CD4-positive, alpha-beta T cell treated with Interleukin-12 subunit alpha and Interleukin-12 subunit beta, for 1 hour (primary cell): ENCODE measurements at places on chromosomes 12 and 14.

DNA sequence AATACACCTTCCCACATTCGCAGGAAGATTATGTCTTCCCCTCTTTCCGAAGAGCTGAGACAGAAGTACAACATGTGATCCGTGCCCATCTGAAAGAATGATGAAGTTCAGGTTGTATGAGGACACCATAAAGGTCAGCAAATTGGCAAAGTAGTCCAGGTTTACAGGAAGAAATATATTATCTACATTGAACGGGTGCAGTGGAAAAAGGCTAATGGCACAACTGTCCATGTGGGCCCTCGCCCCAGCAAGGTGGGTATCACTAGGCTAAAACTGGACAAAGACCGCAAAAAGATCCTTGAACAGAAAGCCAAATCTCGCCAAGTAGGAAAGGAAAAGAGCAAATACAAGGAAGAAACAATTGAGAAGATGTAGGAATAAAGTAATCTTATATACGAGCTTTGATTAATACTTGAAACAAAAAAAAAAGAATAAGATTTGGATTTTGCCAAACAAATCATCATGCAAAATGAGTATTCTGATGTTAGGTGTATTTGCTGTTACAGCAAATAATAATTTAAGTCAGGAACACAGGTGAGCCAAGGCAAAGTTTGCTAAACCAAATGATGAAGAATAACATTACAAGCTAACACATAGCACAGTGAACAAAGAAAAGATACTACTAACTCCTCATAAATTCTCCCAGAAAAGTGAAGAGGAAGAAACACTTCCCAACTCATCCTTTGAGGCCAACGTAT is 30.6 kb downstream of the FAM186A start:
- DNase-seq: no peak

- no peak for DNase-seq
Measured at GRCh38 chr12:28446031-28446430, 255.8 kb downstream of the CCDC91 start.

DNA sequence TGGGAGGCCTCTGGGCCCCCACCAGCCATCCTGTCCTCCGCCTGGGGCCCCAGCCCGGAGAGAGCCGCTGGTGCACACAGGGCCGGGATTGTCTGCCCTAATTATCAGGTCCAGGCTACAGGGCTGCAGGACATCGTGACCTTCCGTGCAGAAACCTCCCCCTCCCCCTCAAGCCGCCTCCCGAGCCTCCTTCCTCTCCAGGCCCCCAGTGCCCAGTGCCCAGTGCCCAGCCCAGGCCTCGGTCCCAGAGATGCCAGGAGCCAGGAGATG is 729 bp upstream of the GAPDH start:
- no peak for DNase-seq

GRCh38 chr12:42669553-42669952 is 80.0 kb upstream of the PRICKLE1 start:
- DNase-seq: no peak

- DNase-seq: no peak
Measured at GRCh38 chr14:90429754-90430153, 32.9 kb downstream of the CALM1 start.

GRCh38 chr12:66004922-66005703 is 125.4 kb downstream of the LLPH start:
- no peak for DNase-seq

DNA sequence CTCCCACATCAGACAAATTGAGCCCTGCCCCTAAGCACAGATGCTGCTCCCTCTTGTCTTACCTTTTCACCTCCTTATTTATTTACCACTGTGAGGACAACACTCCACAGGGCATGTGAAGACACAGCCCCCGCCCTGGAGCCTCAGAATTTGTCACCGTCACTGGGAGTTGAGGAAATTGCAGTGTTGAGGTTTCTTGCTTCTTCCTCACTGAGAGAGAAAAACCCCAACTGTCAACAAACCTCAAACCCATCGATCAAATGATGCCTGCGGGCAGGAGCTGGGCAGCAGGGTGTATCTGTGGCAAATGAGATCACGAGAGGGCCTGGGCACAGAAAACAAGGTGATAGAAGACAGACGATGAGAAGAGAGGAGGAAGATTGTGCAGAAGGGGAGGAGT is 30.5 kb upstream of the PLEKHG3 start:
- peak; percentile 64 for DNase-seq

GRCh38 chr12:14846042-14846587 is 2.8 kb upstream of the ART4 start:
- no peak for DNase-seq

DNA sequence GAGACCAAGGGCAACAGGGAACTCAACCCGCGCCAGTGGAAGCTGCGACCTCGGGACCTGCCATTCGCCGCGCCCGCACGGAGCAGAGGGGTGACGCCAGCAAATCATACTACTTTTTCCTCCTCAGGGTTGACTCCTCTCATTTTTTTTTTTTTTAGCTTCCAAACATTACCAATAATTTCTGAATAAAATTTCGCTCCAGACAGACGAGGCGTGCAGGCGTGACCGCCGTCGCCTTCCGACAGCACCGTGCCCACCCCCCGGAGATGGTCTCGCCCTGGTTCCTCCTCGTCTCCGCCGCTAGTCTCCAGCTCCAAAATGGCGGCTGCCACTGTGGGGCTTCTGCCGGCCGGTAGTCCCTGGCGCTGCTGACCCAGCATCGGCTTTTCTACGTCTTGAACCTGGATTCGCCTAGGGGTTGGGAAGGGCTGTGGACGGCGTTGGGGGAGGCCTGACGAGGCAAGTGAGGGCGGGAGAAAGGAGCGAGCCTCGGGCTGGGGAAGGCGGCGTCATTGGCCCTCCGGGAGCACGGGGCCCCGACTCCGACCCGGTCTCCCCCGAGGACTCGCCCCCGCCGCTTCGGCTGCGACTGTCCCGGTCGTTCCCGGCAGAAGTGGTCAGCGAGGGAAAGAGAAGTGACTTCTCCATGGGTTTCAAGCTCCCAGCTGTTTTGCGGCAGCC is at the start of the genes CPSF2 and NDUFB1:
Gene CPSF2, plus strand, starts transcription at position 300 of the 681 bp plus-strand sequence. CDS start 9,016 bp downstream, outside the sequence.
Gene NDUFB1, minus strand, starts transcription at position 37 of the 681 bp plus-strand sequence. CDS start 4,069 bp downstream, outside the sequence.
- peak; percentile 87 for DNase-seq

- DNase-seq: peak; percentile 54
Measured at GRCh38 chr12:103441437-103442181, 54.2 kb downstream of the C12orf42 start.

GRCh38 chr14:86035882-86036281 is 505.9 kb downstream of the FLRT2 start:
- no peak for DNase-seq

DNA sequence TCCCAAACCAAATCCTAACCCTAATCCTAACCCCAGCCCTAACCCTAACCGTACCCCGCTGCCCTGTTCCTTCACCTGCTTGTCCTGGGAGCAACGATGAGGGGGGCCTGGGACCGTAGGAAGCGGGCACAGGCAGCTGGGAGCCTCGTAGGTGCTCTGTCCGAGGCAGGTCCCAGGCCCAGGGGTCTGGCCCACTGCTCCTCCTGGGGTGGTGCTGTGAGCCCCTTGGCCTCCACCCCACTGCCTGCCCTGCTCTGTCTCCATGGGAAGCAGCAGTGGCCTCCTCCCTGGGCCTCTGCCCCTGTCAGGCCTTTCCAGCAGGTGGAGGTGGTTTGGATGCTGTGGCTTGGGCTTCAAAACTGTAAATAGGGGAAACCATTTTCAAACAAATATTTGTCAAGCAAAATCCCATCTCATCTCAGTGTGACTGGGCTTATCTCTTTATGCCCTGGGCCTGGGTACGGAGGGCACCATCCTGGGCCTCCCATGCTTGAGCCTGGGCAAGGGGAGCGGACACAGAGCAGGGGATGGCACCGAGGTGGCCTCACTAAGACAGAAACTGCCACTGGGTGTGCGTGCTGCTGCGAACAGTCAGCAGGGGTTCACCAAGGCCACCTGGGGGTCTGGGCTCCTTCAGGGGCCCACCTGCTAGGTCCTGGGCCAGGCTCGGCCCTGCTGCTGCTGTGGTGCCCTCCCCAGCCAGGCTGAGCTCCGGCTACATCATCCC is 3.7 kb upstream of the BEGAIN start:
- DNase-seq: no peak

- DNase-seq: no peak
Measured at GRCh38 chr12:49330631-49331379, 6.2 kb downstream of the C1QL4 start.

DNA sequence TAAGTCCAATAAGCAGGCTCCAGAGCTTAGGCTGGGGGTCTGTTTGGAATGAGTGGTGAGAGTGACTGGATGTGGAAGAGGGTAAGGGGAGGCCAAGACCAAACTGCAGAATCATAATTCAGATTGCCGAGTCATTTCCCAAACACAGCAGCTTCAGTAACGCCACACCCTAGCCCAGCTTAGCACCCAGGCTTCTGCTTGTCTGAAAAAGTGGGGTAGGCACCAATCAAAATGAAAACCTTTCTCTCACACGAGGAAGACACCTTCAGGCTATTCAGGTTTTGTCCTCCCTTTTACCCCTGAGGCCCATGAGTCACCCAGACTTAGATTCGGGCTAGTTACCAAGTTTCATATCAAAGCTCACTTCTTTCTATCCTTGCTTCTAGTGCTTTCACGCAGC is 306.1 kb downstream of the DAD1 start:
- no peak for DNase-seq

DNA sequence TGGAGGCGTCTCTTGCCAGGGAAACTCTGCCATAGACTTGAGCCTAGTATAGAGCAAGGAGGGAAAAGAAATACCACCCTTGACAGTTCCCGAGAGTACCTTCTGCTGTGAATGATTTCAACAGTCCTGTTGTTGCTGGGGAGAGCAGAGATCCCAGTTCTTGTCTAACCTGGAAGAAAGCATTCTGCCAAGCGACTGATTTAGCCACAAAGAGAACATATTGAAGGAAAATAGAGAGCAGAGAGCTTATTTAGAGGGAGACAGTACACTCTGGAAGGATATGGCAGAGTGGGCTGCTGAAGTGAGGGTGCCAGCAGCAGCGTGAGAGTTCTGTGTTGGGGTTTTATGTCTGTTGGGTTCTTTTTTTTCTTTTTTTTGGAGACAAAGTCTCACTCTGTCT is 966.9 kb upstream of the TMEM132C start:
- no peak for DNase-seq

DNA sequence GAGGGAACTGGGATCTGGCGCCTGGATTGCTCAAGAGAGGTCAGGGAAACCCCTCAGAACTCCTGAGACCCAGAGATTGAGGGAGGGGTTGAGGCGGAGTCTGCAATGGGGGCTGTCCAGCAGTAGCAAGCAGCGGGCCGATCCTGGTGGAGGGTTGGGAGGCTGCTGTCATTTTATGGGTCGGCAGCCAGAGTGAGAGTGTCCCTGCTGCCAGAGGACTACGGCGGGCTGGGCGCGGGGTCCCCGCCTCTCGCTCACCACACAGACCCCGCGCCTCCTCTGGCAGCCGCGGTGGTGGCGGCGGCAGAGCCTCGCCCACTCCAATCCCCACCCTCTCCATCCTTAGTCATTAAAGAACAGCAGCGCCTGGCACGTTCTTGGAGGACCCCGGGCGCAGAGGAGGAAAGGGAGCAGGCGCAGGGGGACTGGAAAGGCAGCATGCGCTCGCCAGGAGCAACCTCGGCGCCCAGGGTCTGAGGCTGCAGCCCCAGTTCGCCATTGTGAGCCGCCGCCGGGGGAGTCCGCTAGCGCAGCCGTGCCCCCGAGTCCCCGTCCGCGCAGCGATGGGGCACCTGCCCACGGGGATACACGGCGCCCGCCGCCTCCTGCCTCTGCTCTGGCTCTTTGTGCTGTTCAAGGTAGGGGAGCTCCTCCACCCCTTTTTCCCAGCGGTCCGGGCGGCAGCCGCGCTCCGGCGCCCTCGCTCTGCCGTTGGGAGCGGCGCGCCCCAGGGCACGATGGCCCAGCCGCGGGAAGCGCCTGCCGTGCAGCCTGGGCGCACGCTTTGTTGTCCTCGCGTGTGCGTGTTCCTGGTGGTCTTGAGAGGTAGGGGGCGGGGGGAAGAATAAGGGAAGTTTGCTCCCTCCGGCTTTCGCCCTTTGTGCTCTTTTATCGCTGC is at the start of gene PTPRO:
Gene PTPRO, plus strand, starts transcription at position 345 of the 898 bp plus-strand sequence.
- DNase-seq: no peak

- DNase-seq: no peak
Measured at GRCh38 chr14:54487771-54488170, 1.0 kb downstream of the GMFB start.

- no peak for DNase-seq
Measured at GRCh38 chr12:15705606-15706005, 83.6 kb downstream of the EPS8 start.

DNA sequence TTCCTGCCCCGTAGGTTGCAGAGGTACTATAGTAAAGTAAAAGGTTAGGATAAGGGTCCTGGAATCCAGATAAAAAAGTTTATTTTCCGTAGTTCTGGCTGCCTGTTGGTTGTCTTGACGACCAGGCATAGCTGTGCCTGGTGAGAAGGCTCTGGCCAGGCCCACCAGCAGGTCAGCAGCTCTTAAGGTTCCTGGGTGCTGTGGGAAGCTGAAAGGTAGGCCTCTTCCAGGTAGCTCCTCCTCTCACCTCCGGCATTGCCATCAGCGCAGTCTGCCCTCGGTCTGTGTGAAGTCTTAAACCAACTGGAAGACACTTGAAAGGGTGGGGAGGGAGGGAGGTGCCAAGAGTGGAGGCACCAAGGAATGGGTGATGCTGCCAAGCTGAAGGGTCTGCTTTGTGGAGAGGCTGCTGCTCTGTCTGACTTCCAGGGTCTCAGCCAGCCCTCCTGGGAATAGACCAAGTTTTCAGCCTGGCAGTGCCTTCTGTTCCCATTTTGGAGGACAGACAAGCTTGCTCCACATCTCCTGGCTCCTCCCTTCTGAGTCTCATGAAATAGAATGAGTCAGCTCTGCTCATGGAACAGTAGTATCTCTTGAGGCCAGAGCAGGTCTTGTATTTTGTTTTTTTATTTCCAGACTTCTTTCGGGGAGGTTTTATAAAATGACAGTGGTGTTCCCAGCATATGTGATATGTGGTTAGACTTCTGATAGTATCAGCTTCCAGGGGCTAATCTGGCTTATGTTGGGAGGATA is 5.2 kb upstream of the ACADS start:
- DNase-seq: no peak

GRCh38 chr12:47221256-47222023 is 141.7 kb upstream of the AMIGO2 start:
- DNase-seq: no peak

- DNase-seq: no peak
Measured at GRCh38 chr12:124949779-124950728, 35.6 kb upstream of the UBC start.

- no peak for DNase-seq
Measured at GRCh38 chr12:93862424-93862823, 185.2 kb downstream of the CRADD start.

- no peak for DNase-seq
Measured at GRCh38 chr12:31353750-31354708, 28.1 kb upstream of the SINHCAF start.

- DNase-seq: no peak
Measured at GRCh38 chr14:88975043-88975830, 150.8 kb downstream of the TTC8 start.
